ENCODE measurements at places on chromosomes 3 and 15.

DNA sequence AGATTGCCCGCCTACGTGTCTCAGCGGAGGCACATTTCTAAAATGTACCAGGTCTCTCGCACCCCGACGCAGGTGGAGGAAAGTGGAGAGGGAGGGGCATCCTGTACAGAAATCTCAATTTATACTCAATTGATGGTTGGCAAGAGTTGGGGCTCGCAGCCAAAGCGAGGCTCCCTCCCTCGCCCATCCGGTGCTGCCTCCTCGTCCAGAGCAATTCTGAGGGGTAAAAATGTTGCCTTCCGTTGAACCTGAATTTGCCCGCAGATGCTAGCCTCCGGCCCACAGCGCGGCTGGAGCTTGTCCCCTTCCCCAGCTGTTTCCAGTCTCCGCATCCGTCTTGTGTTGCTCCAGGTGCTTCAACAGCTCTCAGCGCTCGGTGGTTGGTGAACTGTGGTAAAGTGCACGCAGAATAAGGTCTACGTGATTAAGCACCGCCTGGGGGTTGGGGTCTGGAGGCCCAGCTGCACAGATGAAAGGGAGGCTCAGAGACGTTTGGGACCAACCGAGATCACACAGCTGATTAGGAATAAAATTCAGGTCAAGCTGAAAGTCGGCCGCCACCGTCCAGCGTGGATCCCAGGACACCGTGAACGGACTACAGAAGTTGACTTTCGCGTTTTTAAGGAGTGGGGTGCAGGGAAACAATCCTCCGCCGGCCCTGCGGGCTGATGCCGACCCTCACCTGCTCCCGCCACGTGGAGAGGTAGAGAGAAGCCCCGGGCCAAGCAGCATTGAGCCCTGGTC lies 846 bp upstream of the POLG start:
- peak; percentile 31 for DNase-seq

DNA sequence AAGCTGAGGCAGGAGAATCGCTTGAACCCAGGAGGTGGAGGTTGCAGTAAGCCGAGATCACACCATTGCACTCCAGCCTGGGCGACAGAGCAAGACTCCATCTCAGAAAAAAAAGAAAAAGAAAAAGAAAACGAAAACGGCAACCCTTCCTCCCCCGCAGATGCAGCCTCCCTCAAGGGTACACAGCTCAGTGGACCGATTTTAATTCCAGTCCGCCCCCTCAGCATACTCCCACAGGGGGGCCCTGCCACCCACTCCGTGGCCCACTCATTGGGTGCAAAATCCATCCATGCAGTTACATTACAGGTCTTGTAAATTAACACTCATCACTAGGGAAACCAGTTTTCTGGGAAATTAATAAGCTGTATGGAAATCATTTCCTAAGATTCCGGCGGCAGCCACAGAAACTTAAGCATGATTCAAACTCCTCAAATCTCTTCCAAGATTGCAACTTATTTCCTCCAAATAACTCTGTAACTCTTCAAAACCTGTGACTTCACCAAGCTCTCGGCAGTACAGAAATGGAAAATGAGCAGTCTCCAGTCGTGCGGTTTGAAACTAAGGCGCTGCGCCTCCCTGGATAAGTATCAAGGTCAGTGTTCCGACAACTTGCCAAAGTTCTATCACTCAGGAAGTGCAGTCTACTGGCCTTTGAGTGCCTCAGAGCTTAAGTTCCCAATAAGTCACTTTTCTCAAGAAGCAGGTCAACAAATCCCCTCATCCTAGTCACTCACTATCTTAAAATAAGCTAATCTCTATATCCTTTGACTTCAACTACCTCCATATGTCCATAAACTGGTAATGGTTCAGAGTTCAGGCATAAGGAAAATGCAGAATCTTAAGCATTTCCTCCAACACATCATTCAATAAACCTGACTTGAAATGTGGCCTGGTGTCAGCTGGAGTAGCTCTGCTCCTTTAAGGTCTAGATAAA lies 24.7 kb upstream of the KLHL6 start:
- no peak for DNase-seq

DNA sequence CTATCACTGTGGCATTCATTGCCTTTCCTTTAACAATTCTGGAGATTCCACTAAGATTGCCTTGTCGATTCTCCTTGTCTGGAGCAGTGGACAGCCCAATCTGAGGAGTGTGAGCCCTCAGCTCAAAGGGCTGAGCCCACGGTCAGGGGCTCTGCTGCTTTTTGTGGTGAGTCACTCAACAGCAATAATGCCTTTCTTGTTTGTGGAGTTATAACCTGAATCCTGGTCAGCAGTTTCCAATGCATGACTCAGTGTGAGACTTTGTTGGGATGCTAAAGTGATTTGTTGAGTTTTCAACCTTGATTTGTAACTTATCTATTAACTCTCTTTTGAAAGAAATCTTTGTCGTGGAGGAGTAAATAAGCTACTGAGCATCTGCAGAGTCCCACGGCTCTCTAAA lies 183.5 kb downstream of the TJP1 start:
- no peak for DNase-seq

DNA sequence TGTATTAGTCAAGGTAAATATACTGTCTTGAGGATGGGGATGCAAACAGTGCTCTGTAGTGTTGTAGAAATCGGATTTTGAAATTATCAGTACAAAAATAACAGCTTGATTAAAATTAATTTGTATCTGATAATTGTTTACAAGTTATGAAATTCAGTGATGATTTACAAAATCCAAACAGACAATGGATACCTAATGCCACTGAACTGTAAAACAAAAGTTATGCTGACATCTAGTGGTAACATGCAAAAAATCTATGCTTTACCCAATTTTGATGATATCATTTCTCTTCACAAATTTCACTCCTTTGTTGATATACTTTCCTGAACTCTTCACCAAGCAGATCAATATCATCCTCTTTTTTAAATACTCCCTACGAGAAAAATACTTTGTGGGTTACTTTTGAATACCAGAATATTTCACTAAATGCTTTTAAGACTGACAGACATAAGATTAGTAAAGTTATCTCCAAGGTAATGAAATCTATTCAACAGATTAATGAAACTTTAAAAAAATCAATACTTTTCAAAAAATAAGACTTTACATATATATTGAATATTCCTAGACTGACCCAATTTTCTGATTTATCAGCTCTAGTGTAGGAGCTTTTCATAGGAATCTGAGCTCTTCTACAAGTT lies 36.0 kb downstream of the MNS1 start:
- DNase-seq = no peak

DNA sequence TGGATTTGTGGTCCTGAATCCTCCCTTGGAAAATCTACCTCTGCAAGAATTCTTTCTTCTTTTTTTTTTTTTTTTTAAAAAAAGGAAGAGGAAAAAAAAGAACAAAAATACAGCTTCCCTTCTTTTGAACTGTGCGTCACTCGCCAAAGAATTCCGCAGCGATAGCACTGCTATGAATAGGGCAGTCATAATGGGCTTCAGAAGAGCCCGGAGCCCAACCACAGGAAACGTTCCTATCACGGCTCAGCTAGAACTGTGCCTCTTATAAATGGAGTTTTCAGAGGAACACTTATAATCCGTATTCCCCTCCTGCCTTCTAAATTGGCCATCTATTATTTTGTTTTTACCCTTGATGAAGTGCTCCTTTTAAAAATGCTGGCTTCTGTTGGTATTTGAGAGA lies 227.7 kb downstream of the ADAMTS17 start:
- no peak for DNase-seq
